ENCODE measurements at places on chromosomes 1 and 21. TPM values are rescaled to one million over a fixed set of nuclear protein-coding genes. Genes with fewer than 3 reads are reported as not detected.

Gene SHE
- 0.10 TPM for total RNA-seq

Gene NGF
- total RNA-seq: 1.5 TPM

Gene RASSF5
- total RNA-seq: 1.1 TPM

Gene OR14K1
- not detected for total RNA-seq

Gene PCNX2
- 9.4 TPM for total RNA-seq

Gene HSPB7
- not detected for total RNA-seq

Gene RAB42
- total RNA-seq: 3.5 TPM

Gene CFHR3
- total RNA-seq: 0.14 TPM

Gene KIF2C
- total RNA-seq: 39.3 TPM

Gene PLEKHA6
- total RNA-seq: 23.4 TPM

Gene CHIT1
- not detected for total RNA-seq

Gene DISP1
- 1.9 TPM for total RNA-seq

Gene GNAT2
- total RNA-seq: 0.17 TPM

Gene LCA5L
- total RNA-seq: 1.9 TPM

Gene IFFO2
- total RNA-seq: 9.2 TPM

Gene CTTNBP2NL
- 6.8 TPM for total RNA-seq

Gene FAM72A
- total RNA-seq: 8.7 TPM

Gene FALEC
- total RNA-seq: not detected

Gene OR6K3
- not detected for total RNA-seq

Gene CLCA2
- not detected for total RNA-seq

Gene FMO4
- 0.31 TPM for total RNA-seq

Gene S100A7
- not detected for total RNA-seq

Gene JAM2
- total RNA-seq: not detected

Gene WNT3A
- total RNA-seq: not detected

Gene CENPF
- 71.6 TPM for total RNA-seq

Gene AKNAD1
- total RNA-seq: 1.6 TPM

Gene AK5
- 7.9 TPM for total RNA-seq

Gene NOS1AP
- total RNA-seq: 0.57 TPM

Gene KRTAP11-1
- total RNA-seq: not detected

Data from A549 treated with Mapracorat at 1 μM for 4 hours (cell line).